ENCODE measurements at places on chromosomes 3 and 15.

GRCh38 chr3:146561879-146562278 lies 17.5 kb upstream of the PLSCR1 start:
- no peak for DNase-seq

- DNase-seq, result no peak
These were observed 156.8 kb downstream of the ALCAM start for GRCh38 chr3:105523501-105523900.

DNA sequence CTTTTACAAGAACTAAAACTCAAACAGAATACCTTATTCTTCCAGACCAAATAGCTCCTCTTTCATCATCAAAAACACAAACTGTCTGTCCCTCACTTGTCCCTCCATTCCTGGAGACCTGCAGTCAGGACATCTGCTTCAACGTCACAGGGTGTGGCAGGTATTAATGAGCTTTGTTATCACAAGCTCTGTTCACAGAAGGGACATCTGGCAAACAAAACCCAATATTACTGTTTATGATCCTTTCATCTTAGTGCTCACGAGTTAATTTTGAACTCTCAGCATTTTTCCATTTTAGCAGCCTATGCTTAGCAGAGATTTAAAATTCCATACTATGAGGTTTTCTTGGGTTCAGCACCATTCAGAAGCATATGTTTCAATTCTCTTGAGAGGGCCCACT lies 32.9 kb downstream of the AP3S2 start:
- DNase-seq, result no peak

- no peak for DNase-seq
These were observed 127.4 kb downstream of the NSMCE3 start for GRCh38 chr15:29142129-29142747.

DNA sequence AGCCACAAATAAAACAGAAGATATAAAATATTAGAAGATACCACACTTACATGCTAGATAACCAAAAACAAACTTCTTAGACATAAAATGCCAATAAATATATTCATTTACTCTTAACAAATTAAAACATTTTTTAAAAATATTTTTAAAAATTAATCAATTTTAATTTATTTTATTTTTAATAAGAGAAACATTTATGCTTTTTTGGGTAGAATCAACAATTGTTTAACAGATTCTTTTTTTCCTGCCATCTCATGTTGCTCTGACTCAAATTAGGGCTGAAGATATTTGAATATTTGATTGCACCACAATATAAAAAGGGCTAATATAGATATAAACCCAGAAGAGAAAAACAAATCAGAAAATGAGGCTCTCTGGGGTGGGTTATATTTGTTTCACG lies 172.6 kb downstream of the GOLGA6L6 start:
- no peak for DNase-seq
